Left ventricle myocardium inferior (tissue), 1 donor: ENCODE measurements at places on chromosomes 5 and 9. TPM values are rescaled to one million over a fixed set of nuclear protein-coding genes. Genes with fewer than 3 reads are reported as not detected.

Gene FAT2
- total RNA-seq, result not detected

Gene SHOC1
- total RNA-seq, result not detected

Gene C1QTNF2
- total RNA-seq, result 1.4 TPM

Gene ANKRD33B
- 15.2 TPM for total RNA-seq

Gene DOCK2
- 4.2 TPM for total RNA-seq

Gene PFN3
- total RNA-seq, result not detected

Gene CATSPER3
- 0.49 TPM for total RNA-seq
